GM23338 (cell line): ENCODE measurements at places on chromosomes 1 and 21.

GRCh38 chr1:150973258-150973835, 1.3 kb downstream of the CERS2 start:
- no peak for DNase-seq
- peaks cover 5% of the 10 kb centered on the region; the same call in 1 of the 2 replicates for H3K36me3 ChIP-seq
- peak overlapping the region; percentile 88 for H3K4me3 ChIP-seq

DNA sequence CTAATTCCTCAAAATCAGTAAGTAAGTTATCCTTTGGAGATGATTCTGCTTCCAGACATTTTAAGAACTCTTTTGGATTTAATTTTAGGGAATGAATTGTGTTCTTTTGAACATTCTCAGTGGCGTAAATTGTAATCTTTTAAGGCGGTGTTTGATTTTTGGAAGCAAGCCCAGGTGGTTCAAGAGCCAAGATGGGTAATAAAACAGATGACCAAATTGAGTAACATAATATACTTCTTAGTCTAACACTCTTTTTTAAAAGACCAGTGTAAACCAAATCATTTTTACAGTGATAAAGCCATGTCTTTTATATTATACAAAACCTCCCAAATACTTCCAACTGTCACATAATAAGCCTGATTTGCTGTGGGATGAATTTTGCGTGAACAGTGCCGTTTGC, 133.8 kb downstream of the LRRC40 start:
- no peaks in the 10 kb centered on the region for H3K27me3 ChIP-seq
- no peak for DNase-seq
- H3K4me3 ChIP-seq = no peak overlapping the region
- no peaks in the 10 kb centered on the region for H3K4me1 ChIP-seq

DNA sequence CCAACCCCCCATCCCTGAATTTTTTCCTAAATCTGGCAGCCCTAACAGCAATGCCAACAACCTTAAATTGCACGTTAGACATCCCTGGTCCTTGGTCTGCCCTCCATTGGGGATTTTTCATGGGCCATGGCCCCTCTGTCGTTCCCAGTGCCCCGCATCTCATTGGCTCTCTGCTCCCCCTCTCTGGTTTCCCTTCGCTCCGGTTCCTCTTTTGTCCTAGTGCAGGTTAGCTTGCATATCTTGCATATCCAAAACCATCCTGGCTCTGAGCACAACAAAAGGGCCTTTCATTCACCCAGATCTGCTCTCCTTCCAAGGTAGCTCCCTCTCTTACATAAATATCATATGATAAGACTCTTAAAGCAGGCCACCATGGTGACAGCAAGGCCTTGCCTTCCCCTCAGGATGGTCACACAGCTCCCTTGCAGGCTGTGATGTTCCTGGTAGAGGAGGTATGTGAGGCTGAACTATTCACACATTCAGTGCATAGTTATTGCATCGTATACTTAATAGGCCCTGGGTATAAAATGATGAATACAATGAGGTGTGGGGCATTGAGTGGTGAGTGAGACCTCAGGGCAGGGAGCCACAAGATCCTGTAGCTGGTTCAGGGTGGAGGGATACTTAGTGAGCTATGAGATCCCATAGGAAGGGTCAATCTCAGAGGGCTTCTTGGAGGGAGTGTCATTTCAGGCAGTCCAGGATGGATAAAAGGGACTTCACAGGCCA, 45.2 kb downstream of the TENT5C start:
- H3K4me1 ChIP-seq = peaks cover 4% of the 10 kb centered on the region; the same call in 1 of the 2 replicates
- no peak overlapping the region for H3K27ac ChIP-seq
- H3K4me3 ChIP-seq = no peak overlapping the region
- H3K36me3 ChIP-seq = no peaks in the 10 kb centered on the region
- DNase-seq = peak; percentile 24

- DNase-seq = peak; percentile 78
- H3K36me3 ChIP-seq = no peaks in the 10 kb centered on the region
- no peaks in the 10 kb centered on the region for H3K27me3 ChIP-seq
- H3K4me1 ChIP-seq = peaks cover 12% of the 10 kb centered on the region
Observed at GRCh38 chr1:232211149-232211548, 418.8 kb downstream of the SIPA1L2 start.

GRCh38 chr1:178682429-178682828, 42.6 kb upstream of the RALGPS2 start:
- H3K27me3 ChIP-seq = no peaks in the 10 kb centered on the region
- no peak for DNase-seq
- H3K27ac ChIP-seq = no peak overlapping the region
- H3K4me1 ChIP-seq = no peaks in the 10 kb centered on the region
- no peak overlapping the region for H3K4me3 ChIP-seq

DNA sequence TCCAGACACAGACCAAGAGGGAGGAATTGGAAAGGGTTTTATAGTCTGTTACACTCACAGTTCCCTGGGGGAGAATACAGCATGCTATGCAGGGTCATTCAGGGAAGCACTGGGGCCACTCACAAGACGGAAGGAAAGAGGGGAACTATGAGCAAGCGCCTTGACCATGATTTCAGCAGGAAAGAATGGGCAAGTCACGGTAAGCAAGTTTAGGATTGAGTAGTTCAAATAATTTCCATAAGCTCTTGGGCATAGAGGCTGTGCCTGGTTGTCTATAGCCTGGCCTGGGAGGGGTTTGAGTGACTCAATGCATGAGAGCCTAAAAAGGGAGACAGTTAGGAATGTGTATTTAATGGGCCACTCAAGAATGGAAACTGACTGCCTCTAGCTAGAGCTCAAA, 176.7 kb downstream of the TTLL7 start:
- no peaks in the 10 kb centered on the region for H3K4me1 ChIP-seq
- no peak for DNase-seq
- no peaks in the 10 kb centered on the region for H3K27me3 ChIP-seq
- no peaks in the 10 kb centered on the region for H3K36me3 ChIP-seq
- no peak overlapping the region for H3K27ac ChIP-seq

DNA sequence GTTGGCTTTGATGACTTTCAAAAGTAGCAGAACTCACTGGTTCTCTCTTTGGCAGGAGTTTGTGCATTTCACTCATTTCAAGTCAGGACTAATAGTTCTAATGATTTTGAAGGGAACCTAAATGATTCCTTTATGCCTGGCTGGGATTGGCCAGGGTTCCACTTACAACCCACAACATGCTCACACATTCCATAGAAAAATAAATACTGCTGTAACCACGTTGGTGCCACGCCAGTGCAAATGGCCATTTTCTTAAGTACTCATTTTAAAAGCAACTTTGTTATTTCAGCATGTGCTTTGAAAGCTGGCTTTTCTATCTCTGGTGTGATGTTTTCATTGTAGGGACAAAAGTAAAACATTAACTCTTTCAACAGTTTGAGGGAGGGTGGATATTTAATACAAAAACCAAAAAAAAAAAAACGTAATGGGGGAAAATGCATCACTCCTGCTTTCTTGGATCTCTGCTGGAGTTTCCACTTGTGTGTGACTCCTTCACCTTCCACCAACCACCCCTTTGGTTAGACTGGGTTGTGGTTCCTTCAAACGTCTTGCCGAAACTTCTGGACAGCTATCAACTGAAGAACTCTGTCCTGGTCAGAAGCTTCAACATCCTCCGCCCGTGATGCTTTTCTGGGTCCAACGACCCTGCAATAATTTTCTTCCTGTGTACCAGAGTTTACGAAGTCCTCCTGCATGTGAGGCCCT, 300.4 kb upstream of the RUNX1 start:
- no peak overlapping the region for H3K27ac ChIP-seq
- no peaks in the 10 kb centered on the region for H3K27me3 ChIP-seq
- no peaks in the 10 kb centered on the region for H3K4me1 ChIP-seq
- no peak overlapping the region for H3K4me3 ChIP-seq
- H3K36me3 ChIP-seq = no peaks in the 10 kb centered on the region

GRCh38 chr1:18723206-18723605, 92.6 kb downstream of the PAX7 start:
- no peaks in the 10 kb centered on the region for H3K36me3 ChIP-seq
- H3K4me1 ChIP-seq = peaks cover 19% of the 10 kb centered on the region
- H3K4me3 ChIP-seq = no peak overlapping the region

DNA sequence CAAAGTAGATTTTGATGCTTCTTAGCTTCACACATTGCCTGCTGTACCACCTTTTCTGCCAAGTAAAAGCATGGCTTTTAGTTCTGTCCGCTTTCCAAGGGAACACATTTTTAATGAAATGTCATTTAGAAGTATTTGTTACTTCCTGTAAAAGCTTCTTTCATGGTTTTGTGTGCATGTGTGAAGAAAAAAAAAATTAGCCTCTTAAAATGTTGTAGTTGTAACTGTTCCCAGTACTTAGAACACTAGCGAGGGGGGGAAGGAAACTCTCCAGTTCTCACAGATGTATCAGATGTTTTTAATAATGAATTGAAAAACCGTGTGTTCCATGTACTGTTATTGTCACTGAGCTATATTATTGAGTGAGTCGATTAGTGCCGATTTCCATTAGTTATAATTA, 568.3 kb upstream of the ADGRL2 start:
- H3K4me1 ChIP-seq = peaks cover 36% of the 10 kb centered on the region
- H3K27ac ChIP-seq = no peak overlapping the region
- no peak overlapping the region for H3K4me3 ChIP-seq
- no peak for DNase-seq

DNA sequence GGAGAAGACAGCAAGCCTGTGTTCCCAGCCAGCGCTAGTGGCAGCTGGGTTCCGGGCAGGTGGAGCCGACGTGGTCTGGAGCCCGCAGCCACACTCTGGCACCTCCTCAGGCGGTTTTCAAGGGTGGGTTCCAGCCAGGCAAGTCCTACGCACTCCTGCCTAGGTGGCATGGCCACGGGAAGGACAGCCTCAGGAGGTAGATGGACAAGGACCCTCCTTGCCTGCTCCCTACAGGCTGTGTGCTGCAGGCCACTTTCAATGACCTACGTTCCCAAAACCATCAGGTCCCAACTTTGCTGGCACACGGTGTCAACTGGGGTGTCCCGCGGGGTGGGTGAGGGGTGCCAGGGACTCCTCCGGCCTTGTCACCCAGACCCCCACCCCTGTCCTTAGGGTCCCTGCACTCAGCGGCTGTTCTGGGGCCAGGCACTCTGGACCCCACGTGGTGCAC, 6.7 kb upstream of the PTGER3 start:
- H3K36me3 ChIP-seq = peaks cover 12% of the 10 kb centered on the region; the same call in 1 of the 2 replicates
- H3K27ac ChIP-seq = no peak overlapping the region

DNA sequence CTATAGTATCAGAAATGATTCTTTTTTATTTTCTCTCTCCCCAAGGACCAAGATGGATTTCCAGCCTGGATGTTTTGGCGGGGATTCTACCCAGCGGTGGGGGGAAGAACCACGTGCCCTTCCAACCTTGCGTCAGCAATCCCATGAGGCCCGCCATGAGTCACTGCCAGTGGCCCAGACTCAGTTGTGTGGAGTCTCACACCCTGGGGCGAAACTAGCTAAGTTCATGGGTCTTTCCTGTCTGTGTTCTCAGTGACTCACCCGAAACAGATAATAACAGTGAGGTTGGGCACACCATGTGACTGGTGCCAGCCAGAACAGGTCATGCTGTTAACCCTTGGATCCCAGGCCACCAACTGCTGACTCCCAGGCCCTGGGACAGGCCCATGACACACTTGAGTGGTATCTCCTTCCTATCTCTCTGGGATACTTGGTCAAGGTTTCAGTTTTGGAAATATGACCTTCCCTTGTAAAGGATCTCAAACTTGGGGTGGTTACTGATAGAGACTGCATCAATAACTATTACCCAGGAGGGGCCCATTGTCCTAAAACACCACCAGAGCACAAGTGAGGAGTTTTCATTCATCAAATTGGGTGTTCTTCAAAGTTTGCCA, 98.0 kb upstream of the DUSP10 start:
- H3K36me3 ChIP-seq = no peaks in the 10 kb centered on the region

GRCh38 chr1:42000766-42001165, 82.0 kb upstream of the HIVEP3 start:
- no peaks in the 10 kb centered on the region for H3K36me3 ChIP-seq
- H3K4me1 ChIP-seq = 0 out of 2 replicates have a peak, but pooled peaks cover 5% of the 10 kb centered on the region
- H3K27me3 ChIP-seq = no peaks in the 10 kb centered on the region
- no peak overlapping the region for H3K4me3 ChIP-seq
- DNase-seq = no peak

DNA sequence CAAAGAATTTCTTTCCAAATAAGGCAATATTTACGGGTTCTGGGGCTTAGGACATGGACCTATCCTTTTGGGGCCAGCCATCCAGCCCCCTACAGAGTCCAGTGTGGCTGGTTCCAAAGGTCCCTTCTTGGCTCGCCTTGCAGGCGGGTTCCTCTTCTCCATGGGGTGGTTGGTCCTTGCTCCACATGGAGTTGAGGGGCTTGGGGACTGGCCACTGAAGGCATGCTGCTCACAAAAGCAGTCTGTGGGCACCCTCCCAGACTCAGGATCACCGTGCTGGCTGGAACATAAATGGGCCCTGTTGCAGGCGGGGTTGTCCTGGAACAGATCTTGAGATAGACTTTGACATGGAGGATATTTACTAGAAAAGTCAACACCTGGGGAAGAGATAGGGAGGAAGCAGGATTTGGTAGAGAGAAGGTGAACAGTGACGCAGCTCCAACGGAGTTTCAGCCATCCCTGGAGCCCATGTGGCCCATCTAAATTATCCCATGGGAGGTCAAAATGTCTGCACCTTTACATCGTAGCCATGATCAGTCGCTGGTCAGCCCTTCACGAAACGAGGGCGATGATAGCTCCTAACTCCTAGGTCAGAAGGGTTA, 39.1 kb upstream of the LRP8 start:
- H3K27ac ChIP-seq = no peak overlapping the region
- H3K4me3 ChIP-seq = no peak overlapping the region
- H3K27me3 ChIP-seq = no peaks in the 10 kb centered on the region
- no peaks in the 10 kb centered on the region for H3K36me3 ChIP-seq
- peaks cover 5% of the 10 kb centered on the region; the same call in 1 of the 2 replicates for H3K4me1 ChIP-seq
- DNase-seq = no peak

- no peak overlapping the region for H3K4me3 ChIP-seq
- H3K4me1 ChIP-seq = peaks cover 5% of the 10 kb centered on the region
- DNase-seq = no peak
- H3K36me3 ChIP-seq = peaks cover 62% of the 10 kb centered on the region
Observed at GRCh38 chr1:32186077-32186476, 6.6 kb downstream of the TXLNA start.

DNA sequence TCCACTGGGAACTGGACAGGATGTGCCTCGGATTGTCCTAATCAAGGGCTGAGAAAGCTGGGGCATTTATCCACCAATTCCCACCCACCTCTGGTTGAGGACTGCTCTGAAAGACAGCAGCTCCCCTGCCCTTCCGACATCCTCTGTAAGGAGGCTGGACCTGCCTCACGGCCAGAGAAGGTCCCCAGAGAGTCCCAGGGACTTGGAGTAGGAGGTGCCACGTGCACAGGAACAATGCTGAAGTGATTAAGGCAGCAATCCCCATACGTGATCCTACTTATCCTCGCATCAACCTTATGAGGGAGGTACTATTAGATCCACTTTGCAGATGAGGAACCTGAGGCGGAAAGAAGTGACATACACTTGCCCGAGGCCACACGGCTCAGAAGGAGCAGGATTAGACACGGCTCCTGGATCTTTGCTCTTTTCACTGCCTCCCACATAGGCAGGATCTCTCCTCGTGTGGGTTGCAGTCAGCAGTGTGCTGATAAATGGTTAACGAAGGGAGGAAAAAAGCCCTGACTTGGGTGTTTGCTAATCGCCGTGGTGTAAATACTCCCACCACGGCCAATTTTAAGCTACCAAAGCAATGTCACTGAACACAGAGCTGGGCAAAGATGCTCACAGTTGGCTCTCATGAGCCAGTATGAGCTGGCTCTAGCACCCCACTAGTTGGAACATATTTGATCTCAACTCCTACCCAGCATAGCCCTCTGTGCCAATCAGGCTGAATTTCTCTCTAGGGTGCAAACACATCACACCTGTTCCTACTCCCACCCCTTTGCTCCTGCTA, 18.6 kb upstream of the LDLRAP1 start:
- no peaks in the 10 kb centered on the region for H3K4me1 ChIP-seq
- no peaks in the 10 kb centered on the region for H3K27me3 ChIP-seq
- H3K4me3 ChIP-seq = no peak overlapping the region
- no peak for DNase-seq
- no peak overlapping the region for H3K27ac ChIP-seq
- H3K36me3 ChIP-seq = no peaks in the 10 kb centered on the region

- no peak overlapping the region for H3K4me3 ChIP-seq
- H3K27me3 ChIP-seq = no peaks in the 10 kb centered on the region
- H3K4me1 ChIP-seq = no peaks in the 10 kb centered on the region
Observed at GRCh38 chr1:83883979-83884378, 115.0 kb downstream of the TTLL7 start.
